ENCODE measurements at places on chromosomes 7 and 10. TPM values are rescaled to one million over a fixed set of nuclear protein-coding genes. Genes with fewer than 3 reads are reported as not detected.

The HILPDA gene
- total RNA-seq: 17.0 TPM

The CPA5 gene
- total RNA-seq: not detected

GRCh38 chr7:84446991-84447480, 252.4 kb upstream of the SEMA3A start:
- H3K4me1 ChIP-seq: 0 out of 2 replicates have a peak, but pooled peaks cover 3% of the 10 kb centered on the region
- H3K36me3 ChIP-seq: no peaks in the 10 kb centered on the region
- no peak overlapping the region for H3K27ac ChIP-seq
- no peaks in the 10 kb centered on the region for H3K27me3 ChIP-seq
- no peak overlapping the region for H3K4me3 ChIP-seq

GRCh38 chr10:114003161-114003941, 40.3 kb upstream of the ADRB1 start:
- H3K4me3 ChIP-seq: no peak overlapping the region
- H3K27ac ChIP-seq: no peak overlapping the region
- no peaks in the 10 kb centered on the region for H3K27me3 ChIP-seq
- no peaks in the 10 kb centered on the region for H3K36me3 ChIP-seq

The TRPV6 gene
- 4.0 TPM for total RNA-seq
